NCI-H82 (cell line): ENCODE measurements at places on chromosomes 11 and 22.

DNA sequence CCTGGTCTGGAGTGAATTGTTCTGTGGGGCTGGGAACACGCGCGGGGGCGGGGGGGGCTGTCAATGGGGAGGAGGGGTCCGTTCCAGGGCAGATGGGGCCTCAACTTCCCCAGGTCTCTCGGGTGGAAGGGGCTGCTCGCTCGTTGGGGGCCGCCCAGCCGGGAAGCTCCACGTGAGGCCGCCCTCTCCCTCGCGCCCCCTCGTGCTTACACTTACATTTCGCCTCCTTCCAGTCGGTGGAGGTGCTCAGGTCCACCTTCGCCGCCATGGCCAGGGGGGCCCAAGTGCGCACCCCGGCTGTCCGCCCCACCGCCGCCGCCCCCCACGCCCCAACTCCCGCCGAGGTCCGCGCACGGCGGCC, 452 bp downstream of the MACROD1 start:
- peak; percentile 48 for DNase-seq

DNA sequence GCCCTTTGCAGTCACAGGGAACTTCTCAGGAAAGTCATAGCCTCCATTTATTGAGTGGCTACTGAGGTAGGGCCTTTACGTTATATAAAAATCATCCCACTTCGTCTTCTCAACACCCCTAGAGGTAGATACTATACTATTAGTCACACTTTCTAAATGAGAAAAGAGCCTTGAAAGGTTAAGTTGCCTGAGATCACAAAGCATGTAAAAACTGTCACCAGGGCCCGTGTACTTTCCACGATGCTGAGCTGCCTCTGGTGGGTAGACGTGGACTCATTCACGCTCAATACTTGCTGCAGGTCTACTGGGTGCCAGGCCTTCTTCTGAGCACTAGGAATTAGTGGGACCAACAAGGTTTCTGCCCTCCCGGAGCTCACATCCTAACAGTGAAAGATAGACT, 16.3 kb downstream of the CHRDL2 start:
- DNase-seq = no peak

DNA sequence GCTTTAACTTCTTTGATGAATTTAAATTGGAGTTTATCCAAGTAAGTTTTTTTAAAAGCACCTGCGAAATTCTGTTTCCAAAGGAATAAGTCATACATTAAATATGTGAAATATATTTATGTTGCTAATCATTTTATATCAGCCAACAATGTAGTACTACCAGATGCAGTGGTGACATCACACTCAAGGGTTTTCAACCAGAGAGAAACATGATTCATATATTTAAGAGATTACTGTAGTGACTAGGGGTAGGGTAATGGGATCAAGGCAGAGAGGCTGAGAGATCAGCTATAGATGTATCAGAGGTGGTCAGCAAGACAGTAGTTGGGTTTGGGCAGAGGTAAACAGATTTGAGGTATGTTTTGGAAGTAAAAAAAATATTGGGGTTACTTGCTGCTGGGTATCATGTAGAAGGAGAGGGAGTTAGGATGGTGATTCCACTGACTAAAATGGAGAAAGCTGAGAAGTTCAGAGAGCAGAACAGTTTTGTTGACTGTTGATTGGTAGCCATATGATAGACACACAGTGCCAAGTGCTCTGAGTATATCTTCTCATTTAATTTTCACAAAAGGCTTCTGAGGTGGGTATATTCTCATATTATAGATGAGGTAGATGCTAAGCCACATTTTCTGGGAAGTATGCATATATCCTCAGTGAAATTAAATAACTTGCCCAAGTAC, 39.4 kb downstream of the CEP57 start:
- peak; percentile 8 for DNase-seq

DNA sequence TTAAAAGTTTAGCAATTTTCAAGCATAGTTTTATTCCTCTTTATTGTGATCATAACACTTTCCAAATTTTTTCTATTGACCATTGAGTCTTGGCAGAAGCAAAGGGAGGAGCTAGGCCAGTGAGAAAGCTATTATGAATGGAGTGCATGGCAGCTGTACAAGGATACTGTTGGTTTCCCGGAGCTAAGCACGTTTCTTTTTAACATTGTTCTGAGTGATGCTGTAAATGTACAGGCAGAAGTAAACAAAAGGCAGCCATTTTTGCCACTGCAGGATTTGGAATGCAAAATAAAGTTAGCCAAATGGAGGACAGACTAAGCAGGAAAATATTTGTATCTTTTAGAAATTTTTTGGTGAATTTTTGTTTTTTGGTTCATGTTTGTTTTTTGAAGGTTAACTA, 16.2 kb downstream of the CBL start:
- no peak for DNase-seq

DNA sequence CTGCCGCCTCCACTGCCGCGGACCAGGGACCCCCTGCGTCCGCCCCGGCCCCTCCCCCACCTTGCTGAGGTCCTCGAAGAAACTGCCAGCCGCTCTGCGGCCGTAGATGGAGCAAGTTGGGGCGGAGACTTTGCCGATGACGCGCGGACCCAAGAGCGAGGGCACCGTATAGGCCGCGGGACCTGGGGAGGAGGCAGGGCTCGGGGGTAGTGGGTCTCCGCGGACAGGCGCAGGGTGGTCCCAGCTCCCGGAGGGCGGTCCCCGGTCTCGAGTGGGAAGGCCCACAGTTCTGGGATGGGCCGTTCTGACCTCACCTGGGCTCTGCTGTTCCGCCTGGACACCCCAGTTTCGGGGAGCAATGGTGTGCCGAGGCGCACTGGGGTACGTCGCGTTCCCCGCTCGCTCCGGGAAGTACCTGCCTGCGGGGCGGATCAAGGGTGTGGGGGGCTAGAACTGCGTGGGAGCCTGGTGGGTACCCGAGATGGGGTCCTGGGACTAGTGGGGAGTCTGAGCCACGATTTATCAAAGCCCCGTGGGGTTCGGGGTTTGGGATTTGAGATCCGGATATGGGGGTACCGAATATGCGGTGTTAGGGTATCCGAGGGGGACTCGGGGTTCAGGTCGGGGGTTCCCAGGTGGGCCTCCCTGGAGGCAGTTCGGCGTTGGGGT, 1.2 kb upstream of the TYMP start:
- DNase-seq = peak; percentile 57
